ENCODE measurements at places on chromosomes 3 and 15. TPM values are rescaled to one million over a fixed set of nuclear protein-coding genes. Genes with fewer than 3 reads are reported as not detected.
A peak's percentile ranks its signal among the peaks of the same experiment; 100 is the strongest.

The SEMA6D gene
- not detected for polyA plus RNA-seq

The GOLGA8S gene
- polyA plus RNA-seq: 0.07 TPM

DNA sequence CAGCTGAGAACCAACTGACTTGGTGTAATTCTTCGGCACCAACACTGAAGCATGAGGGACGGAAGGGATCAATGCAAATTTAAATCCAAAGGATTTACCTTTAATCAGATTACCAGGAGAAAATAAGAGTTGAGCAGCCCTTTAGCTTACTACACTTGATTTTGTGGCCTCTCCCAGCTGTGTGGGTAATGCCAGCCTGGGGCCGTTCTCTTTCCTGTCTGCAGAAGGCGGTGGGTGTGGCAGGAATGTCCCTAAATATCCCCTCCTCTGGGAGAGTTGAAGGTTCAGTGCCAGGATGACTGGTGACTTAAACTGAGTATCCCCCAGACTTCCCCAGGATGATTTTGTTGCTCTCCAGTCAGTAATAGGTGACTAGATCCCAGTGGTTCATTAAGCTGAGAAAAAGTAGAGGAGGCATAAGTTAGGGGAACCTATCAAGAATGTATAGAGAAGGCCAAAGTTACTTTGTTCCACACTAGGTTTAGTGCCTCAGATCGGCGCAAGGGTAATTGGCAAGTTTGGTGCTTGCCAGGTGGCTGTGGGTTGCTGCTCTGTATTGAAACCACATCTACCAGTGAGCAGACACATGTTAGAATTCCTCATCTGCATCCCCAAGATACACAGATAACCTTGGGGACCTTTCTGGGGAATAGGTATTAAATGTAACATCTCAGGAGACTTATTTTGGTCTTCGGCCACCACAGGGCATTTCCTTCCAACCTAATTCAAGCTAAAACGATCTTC lies 23.1 kb downstream of the MAPKBP1 start:
- no peak for DNase-seq

DNA sequence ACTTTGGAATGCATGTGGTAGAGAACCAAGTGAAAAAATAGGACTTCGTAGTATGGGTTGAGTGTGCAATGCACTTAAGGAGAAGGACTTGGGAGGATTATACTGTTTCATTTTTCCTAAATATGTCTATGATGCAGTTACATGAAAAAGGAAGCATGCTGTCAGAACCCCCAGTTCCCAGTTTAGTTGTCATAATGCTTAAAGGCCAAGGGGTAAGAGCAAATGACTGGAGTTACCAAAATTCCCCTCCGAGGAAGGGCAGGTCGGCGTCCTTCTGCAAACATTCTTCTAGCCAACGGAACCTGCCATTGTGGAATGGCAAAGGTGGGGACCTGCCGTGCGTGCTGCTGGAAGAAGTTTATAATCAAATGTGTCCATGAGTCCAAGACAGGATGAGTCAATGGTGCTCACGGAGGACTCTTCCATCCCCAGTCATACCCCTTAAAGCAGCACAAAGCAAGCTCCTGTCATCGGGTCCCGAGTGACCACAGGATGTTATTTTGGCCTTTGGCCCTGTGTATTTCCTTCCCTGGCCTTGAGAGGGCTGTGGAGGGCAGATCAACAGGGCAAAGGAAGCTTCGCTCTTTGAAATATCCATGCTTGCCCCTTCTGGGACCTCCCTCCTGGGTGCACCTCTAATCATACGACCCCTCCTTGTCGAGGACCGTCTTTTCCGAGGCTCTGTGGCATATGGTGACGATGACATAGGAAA lies 93.2 kb downstream of the SLCO3A1 start:
- no peak for DNase-seq

DNA sequence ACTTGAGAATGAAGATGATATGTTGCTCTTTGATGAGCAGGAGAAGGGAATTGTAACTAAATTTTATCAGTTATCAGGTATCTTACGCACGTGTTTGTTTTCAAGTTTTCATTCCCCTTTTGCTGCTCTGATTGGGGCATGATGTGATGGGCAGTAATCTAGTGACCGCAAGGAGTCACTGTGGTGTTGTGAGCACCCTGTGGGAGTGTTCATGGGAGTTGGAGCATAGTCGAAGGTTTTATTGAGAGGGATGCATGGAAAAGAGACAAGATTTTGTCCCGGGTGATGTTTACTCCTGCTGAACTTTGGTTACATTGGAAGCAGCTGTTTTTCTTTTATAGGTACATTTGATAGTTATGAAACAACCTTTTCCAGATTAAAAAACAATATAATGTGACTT lies 2.1 kb downstream of the FAN1 start:
- no peak for DNase-seq

The NRROS gene
- polyA plus RNA-seq: 14.1 TPM

GRCh38 chr3:94372026-94372425 lies 309.2 kb downstream of the NSUN3 start:
- DNase-seq: no peak

DNA sequence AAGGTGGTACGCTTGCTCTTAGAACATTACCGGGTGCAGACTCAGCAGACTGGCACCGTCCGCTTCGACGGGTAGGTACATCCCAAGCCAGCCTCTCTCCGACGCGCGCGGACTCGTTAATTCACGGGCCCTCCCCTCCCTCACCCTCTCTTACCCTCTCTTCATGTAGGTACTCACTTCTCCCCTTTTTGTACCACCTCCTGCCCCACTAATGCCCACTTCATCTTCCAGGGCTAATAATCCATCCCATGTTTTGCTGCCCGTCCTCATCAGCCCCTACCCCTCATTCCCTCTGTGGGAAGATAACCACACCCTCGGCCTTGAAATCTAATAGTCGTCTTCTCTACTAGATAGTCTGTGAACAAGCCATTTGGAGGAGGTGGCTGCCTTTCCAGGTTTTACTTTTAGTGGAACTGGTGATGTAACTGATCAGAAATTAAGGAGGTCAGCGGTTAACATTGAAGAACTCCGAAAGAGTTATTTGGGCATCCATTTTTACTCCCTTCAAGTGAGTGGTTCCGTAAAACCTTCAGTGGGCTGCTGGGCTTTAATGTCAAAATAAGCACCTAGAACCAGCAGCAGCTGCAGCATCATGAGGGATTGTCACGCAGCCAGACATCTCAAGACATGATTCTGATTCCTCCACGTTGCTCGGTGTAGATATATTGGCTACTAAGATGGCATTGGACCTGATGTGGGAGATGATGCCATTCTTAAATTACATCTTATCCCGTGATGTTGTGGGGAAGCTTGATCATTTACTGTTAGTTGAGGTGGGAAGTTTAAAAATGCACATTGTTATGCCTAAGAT lies 1.3 kb downstream of the FEM1B start:
- peak; percentile 5 for DNase-seq

- no peak for DNase-seq
Observed at GRCh38 chr3:14876921-14877333, 58.2 kb downstream of the FGD5 start.

DNA sequence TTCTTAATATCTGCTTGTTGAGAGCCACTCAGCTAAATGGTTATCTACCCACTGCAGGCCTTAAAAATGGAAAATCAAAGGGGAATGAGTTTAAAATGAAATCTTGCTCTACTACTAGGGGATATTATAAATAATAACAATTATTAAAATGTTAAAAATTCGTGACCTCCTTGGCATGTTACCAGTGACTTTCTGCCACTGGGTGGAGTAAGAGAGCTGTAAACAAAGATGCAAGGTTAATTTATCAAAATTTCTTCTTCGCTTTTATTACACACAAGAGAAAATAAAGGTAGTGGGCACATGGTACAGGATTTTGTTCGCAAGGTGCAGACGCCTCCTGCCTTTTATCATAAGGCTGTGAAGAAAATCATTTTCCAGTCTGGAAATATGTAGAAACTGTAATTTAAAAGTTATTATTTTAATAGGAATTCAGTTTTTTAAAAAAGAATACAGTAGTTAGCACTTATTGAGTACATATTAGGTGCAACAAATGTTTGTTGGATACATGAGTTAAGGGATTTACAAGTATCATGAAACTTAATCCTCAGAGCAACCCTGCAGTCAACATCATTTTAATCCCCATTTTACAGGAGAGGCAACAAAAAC lies 272.6 kb downstream of the SUCLG2 start:
- DNase-seq: no peak

The NRG4 gene
- not detected for polyA plus RNA-seq
